ENCODE measurements at places on chromosomes 2 and 18.

GRCh38 chr18:50377061-50377798, 2.4 kb downstream of the SKA1 start:
- no peak for DNase-seq

DNA sequence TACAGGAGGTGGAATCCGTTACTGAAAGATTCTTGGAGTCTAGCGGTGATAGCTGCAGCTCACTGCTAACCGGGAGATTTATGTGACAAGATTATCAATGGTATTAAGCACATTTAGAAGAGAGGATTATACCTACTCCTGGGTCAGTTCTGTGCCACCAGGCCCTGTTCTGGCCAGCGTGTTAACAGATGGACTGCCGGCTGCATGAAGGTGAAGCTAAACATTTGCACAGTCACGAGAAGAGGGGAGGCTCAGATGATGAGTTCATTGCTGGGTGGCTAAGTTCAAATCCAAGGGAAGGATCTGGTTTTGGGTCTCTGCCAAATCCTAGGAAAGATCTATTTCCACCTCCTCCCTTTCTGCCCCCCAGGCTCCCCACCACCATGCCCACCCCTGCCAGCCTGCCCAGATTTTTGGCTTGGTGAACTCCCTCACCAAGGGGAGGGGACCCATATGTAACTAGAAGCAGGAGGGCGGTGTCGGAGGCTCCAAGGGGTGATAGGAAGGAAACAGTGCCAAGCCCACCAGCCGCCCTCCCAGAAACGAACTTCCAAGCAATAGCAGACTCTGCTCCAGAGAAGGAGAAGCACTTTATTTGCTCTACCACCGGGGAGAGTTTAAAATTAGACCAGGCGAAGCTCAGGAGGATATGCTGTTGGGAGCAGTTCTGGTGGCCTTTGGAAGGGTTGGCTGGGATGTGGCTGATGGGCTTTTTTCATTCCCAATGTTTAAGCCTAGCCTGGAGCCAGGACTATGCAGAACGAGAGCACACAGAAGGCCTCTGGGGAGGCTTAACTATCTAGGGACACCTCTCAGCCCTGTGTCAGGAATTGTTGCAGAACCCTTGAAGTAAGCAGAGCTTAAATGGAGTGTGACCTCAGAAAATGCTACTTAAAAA, 200.5 kb downstream of the KLHL29 start:
- no peak for DNase-seq

DNA sequence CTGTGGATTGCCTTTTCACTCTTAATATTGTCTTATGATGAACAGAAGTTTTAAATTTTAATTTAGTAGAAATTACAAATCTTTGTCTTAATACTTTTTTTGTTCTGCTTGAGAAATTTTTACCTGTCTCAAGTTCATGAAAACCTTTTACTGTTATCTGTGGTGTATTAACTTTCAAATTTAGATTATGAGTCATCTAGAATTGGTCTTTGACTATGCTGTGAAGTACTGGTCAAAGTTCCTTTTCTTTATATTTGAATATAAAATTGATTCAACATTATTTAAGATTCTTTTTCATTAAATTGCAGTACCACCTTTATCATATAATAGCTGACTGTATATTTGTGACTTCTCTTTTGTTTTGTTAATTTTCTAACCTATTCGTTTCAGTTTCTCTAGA, 1385.5 kb upstream of the ZEB2 start:
- DNase-seq: no peak

- no peak for DNase-seq
Measured at GRCh38 chr2:88832311-88832991, 141.0 kb downstream of the RPIA start.

- no peak for DNase-seq
Measured at GRCh38 chr2:17620280-17620679, 79.8 kb downstream of the VSNL1 start.

DNA sequence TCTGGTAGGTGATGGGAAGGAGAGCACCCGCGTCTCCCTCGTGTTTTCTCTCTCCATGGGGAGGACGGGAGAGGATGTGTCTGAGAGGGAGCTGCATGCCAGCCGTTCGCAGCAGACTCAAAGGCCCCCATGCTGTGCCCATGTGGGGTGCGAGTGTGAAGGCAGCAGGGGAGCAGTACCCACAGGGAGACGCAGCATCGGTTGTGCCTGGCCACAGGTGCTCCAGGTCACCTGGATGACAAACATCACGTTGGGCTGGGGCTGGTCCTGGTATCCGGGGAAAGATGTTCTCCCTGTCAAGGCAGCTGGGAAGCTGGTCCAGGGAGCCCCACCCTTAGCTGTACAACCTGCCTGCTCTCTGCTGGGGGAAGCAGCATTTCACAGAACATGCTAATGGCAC, 119.5 kb upstream of the SALL3 start:
- no peak for DNase-seq

- no peak for DNase-seq
Measured at GRCh38 chr2:201855356-201855755, 49.0 kb downstream of the CDK15 start.

DNA sequence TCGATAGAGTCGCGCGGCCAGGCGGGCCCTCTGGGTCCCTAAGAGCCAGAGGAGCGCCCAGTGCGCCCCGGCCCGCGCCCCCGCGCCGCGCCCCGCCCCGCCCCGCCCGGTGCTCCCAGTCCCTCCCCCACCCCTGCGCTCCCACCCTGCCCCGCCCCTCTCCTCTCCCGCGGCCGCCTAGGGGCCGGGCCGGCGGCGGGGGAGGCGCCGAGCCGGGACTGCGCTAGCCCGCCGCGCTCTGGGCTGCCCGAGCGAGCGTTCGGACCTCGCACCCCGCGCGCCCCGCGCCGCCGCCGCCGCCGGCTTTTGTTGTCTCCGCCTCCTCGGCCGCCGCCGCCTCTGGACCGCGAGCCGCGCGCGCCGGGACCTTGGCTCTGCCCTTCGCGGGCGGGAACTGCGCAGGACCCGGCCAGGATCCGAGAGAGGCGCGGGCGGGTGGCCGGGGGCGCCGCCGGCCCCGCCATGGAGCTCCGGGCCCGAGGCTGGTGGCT, at the start of gene GPC1:
TSS of gene GPC1 (plus strand) at position 207 of the 491 bp plus-strand sequence. CDS start at position 463, 256 bp downstream.
- no peak for DNase-seq

- DNase-seq: no peak
Measured at GRCh38 chr2:56971383-56971974, 787.7 kb downstream of the CCDC85A start.

GRCh38 chr2:105443617-105444598, 45.1 kb upstream of the FHL2 start:
- peak; percentile 31 for DNase-seq

Measured in hematopoietic multipotent progenitor cell treated with erythropoietin and hydrocortisone succinate and interleukin-3 and kit ligand, for 8 days (in vitro differentiated cells).